Bronchial smooth muscle cell (primary cell): ENCODE measurements at places on chromosomes 16 and 17. TPM values are rescaled to one million over a fixed set of nuclear protein-coding genes. Genes with fewer than 3 reads are reported as not detected.

RPL19 gene
- 1,944 and 2,610 TPM in 2 replicates for total RNA-seq

LDHD gene
- total RNA-seq: 0.43 and 2.5 TPM in 2 replicates

ADGRG3 gene
- not detected in 2 replicates for total RNA-seq

EXOC3L1 gene
- total RNA-seq: 0.16 and 0.34 TPM in 2 replicates

TMEM92 gene
- 0.09 and 0.16 TPM in 2 replicates for total RNA-seq

ADAP2 gene
- 1.3 and 2.8 TPM in 2 replicates for total RNA-seq

TP53TG3 gene
- total RNA-seq: 0.52 TPM in 1 of 2 replicates, not detected in the other

KRTAP9-8 gene
- total RNA-seq: not detected in 2 replicates

APOBR gene
- total RNA-seq: not detected in 2 replicates

KRT33A gene
- not detected in 2 replicates for total RNA-seq

HBZ gene
- total RNA-seq: not detected in 2 replicates

CES4A gene
- total RNA-seq: 1.1 and 3.3 TPM in 2 replicates

PKMYT1 gene
- total RNA-seq: 1.1 TPM in 1 of 2 replicates, not detected in the other

C1QTNF1 gene
- 4.7 and 5.4 TPM in 2 replicates for total RNA-seq

HERPUD1 gene
- 35.3 and 43.2 TPM in 2 replicates for total RNA-seq

MEFV gene
- under 0.01 and 0.09 TPM in 2 replicates for total RNA-seq

SLC2A4 gene
- total RNA-seq: 0.09 and 0.16 TPM in 2 replicates

HSPB9 gene
- total RNA-seq: not detected in 2 replicates

PIK3R5 gene
- total RNA-seq: not detected in 2 replicates

VTN gene
- 0.09 TPM in 1 of 2 replicates, not detected in the other for total RNA-seq

SLC16A11 gene
- 0.16 and 0.26 TPM in 2 replicates for total RNA-seq

PTRH2 gene
- 20.9 and 23.6 TPM in 2 replicates for total RNA-seq

PARD6A gene
- 0.47 and 0.86 TPM in 2 replicates for total RNA-seq

ORC6 gene
- 1.2 and 4.1 TPM in 2 replicates for total RNA-seq

ARHGAP27 gene
- total RNA-seq: 2.2 and 3.8 TPM in 2 replicates

CD300LB gene
- total RNA-seq: not detected in 2 replicates

RAB26 gene
- total RNA-seq: 3.2 and 5.5 TPM in 2 replicates

AOC2 gene
- total RNA-seq: 0.32 and 0.60 TPM in 2 replicates

UBALD2 gene
- total RNA-seq: 1.5 and 1.9 TPM in 2 replicates

ABCC11 gene
- total RNA-seq: 0.26 and 0.32 TPM in 2 replicates

PRSS27 gene
- 0.69 and 1.1 TPM in 2 replicates for total RNA-seq

OSGIN1 gene
- 1.9 and 2.7 TPM in 2 replicates for total RNA-seq

CCL7 gene
- not detected in 2 replicates for total RNA-seq

CD68 gene
- total RNA-seq: 21.0 and 27.6 TPM in 2 replicates

CCL8 gene
- total RNA-seq: not detected in 2 replicates

ZNF319 gene
- 1.7 and 2.2 TPM in 2 replicates for total RNA-seq

LPO gene
- total RNA-seq: not detected in 2 replicates

CIBAR2 gene
- total RNA-seq: not detected in 2 replicates

CACNG4 gene
- total RNA-seq: not detected in 2 replicates

HLF gene
- 0.09 and 0.32 TPM in 2 replicates for total RNA-seq

SPNS3 gene
- not detected in 2 replicates for total RNA-seq
